NCI-H774 (cell line): ENCODE measurements at places on chromosomes 2 and 18.

- DNase-seq: no peak
Observed at GRCh38 chr2:21183306-21183705, 59.5 kb downstream of the TDRD15 start.

DNA sequence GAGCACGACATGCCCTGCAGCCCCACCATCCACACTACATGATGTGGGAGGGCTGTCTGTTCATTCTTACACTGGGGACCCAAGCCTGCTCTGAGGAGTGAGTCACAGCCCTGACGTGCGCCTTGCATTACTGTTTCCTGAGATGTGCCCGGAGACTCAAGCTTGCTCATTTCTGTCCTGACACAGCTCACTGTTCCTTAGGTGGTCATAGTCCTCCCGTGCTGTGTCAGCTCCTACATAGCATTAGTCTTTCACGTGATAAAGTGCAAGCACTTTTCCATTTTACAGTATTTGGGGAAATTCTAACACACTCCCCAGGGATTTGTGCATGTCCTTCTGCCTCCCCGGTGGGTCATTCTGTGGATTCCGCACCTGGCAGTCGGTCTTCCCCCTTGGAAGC lies 46.2 kb upstream of the TRIM43B start:
- no peak for DNase-seq

- DNase-seq: no peak
Observed at GRCh38 chr2:207873794-207874193, 104.1 kb upstream of the FZD5 start.

- no peak for DNase-seq
Observed at GRCh38 chr18:36350839-36351469, 53.4 kb downstream of the FHOD3 start.

- peak; percentile 4 for DNase-seq
Observed at GRCh38 chr2:36618381-36618780, 20.4 kb upstream of the FEZ2 start.

GRCh38 chr2:103809941-103810441 lies 1043.9 kb upstream of the POU3F3 start:
- no peak for DNase-seq

DNA sequence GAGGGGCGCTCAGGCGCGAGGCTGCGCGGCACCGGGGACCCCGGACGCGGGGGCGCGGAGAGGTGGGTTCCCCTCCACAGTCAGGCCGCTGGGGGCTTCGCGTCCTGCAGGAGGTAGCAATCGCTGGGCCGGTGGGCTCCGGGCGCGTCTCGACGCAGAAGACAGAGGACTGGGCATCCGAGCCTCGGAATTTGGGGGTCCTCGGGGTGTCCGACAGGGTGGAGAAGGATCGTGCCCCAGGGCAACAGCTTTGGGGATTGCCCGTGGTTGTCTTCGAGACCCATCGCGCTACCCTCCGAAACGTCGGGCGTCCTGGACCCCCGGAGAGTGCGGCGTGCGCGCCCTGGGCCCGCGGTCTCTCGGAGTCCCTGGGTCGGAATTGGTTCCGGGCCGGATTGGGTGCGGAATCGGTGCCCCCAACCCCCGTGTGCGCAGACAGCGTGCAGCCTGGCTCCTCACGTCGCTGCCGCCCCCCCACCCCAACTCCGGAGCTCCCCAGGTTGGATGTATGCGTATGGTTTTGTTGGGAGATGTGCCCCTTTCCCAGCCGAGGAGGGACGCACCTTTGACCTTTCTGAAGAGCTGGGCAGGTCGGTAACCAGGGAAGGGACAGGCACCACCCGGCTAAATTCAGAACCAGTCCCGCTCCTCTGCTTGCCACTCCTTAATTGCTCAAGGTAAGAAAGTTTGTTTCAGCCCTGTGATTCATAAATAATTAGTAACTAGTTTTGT lies 750 bp downstream of the NPAS2 start:
- no peak for DNase-seq

DNA sequence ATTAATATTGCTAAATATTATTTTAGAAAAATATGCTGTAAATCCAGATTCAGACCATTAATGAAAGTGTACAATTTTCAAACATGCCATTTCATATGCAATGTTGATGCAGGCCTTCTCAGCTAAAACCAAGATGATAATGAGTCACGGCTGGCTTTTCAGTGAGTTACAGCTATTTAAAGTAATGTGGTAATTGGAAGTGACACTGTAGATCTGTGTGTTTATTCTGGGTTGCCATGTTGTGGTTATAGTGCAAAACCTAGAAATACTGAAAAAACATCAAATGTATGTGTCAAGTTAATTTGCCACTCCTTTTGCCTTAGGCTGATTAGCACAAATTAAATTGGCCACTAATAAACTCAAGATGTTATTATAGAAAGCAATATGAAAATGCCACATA lies 506.6 kb downstream of the ERBB4 start:
- DNase-seq: no peak

DNA sequence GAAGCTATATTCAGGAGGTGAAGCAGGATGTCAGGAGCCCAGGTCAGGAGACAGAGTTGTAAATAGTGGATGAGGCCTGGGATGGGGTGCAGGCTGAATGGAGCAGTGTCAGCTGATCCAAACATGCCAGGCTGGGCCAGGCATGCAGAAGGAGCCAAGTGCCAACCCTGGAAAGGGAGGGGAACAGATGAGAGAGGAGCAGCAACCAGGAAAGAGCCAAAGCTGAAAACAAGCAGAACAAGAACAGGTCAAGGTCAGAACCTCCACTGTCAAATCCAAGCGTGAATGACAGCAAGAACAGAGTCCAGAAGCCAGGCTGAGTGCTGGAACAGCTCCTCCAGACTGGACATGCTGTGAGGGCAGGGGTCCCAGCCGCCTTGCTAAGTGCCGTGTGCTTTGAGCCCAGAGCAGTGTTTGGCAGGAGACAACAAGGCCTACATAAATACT lies 49.2 kb upstream of the PPP1CB start:
- no peak for DNase-seq

- no peak for DNase-seq
Observed at GRCh38 chr2:157957596-157957995, 81.5 kb upstream of the ACVR1 start.

DNA sequence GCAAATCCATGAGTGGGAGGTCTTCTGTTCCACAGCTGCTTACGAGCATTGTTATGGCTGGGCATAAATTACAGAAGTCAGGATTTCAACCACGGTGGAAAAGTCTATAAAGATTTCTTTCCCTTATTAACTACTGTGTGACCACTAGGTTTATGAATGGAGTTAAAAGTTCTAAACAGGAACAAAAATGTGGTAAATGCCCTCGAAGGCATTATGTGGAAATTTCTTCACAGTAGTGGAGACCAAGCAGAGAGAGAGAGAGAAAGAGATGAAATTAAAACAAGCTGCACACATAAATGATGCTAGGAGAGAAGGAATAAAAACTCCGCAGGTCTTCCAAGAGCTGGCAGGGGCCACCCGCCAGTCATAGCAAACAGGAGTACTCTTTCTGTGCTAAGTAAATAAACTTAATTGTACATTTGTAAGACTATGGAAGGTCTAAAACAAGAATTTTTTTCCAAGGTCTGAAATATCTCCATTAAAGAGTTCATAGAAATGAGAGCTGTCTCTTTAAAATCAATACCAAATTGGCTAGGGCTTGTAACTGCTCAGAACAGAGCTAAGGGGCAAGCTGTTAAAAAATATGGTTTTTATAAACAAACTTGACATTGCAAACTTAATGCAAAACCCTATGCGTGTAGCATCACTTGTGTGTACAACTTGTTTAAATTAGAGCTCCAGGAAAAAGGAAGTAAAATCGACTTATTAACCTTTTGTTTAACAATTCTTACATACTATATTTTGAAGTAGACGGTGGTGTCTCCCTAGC lies 438.2 kb downstream of the MEIS1 start:
- DNase-seq: no peak

DNA sequence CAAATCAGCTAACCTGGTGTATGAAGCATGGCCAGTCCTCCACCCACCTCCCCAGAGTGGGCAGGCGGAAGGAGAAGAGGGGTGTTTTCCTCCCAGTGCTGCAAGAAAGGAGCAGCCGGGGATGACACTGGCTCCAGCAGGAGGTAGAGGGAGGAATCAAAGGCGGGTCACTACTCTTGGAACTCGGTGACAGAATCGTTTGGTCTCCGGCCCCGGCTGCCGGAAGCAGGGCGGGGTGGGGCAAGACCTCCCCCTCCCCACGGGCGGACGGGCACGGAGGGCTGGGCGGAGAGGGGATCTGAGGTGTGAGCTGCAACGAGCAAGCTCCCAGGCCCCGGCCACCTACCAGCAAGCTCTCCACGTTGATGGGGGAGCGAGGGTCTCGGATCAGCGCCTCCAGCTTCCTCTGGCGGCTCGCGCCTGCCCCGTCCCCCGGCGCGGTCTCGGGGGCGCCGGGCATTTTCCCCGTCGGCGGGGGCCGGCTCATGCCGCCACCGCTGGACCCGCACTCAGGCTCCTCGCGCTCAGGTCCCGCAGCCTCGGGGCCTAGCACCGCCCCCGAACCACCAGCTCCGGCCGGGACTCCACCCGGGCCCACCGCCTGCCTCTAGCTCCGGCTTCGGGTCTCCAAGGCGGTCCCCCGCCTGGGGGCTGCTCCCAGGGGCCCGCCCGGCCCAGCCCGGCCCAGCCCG lies 640 bp downstream of the ROCK2 start:
- peak; percentile 13 for DNase-seq

DNA sequence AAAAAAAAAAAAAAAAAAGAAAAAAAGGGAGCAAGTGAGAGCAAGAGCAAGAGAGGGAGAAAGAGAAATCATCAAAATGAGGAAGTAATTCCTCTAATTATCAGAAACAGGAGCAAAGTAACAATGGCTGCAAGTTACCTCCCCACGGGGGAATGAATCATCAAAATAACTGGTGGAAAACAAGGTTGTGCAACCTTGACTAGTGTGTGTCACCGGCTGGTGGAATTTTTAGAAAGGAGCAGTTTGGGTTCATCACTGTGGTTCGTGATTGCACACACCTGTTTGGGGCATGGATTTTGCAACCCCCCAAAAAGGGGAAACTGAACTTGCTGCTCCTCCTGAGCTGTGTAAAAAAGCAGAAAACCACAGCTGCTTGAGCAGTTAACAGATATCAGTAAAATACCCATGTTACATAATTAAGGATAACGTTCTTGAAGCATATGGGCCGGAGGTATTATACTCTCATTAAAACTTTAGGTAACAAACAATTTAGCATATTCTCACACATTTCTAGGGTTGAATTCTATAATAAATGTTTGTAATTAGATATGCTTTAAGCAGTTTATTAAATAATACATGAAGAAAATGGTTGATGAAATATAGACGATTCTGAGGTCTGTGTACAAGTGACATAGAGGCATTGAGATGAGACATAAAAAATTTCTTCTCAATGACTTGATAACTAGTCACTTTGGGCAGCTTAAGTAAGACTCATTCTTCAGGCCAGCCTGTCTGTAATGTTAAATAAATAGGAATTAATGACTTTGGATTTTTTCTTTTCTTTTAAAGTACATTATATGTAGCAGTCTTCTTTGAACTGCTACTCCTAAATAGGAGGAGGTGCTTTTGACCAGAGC lies 184.2 kb upstream of the ZEB2 start:
- DNase-seq: no peak

DNA sequence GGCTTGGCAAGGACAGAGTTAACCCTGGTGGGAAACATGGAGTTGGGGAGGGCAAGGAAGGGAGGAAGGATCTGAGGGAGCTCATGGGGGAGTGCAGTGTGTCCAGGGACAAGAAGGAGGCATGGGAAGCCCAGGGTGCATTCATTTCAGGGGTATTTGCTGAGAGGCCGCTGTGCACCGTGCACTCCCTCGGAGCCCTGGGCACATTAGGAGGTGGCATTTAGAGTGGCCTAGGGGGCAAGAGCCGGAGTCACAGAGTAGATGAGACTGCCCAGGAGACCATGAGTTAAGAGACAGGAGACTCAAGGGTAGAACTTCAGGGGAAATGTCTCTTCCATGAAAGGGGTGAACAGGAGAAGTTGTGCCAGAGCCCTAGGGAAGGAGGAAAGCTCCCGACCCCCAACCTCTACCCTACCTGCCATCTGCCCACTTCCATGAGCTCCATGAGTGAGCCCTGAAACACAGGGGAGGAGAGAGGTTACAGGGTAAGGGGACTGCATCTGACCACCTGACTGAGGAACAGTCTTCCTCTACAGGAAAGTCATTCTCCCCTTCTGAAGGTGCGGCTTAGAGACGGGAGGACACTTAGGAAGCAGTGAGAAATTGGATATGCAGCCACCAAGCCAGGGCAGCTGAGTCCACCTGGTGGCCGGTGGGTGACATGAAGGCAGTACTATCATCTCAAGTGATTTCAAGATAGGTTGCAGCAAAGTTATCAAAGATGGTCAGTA lies 58.5 kb upstream of the COPS8 start:
- peak; percentile 64 for DNase-seq

- DNase-seq: no peak
Observed at GRCh38 chr2:235661167-235661937, 167.5 kb downstream of the AGAP1 start.

- DNase-seq: no peak
Observed at GRCh38 chr2:215140166-215140707, 1.8 kb upstream of the ABCA12 start.

- DNase-seq: no peak
Observed at GRCh38 chr2:198322275-198322674, 517.9 kb downstream of the PLCL1 start.

DNA sequence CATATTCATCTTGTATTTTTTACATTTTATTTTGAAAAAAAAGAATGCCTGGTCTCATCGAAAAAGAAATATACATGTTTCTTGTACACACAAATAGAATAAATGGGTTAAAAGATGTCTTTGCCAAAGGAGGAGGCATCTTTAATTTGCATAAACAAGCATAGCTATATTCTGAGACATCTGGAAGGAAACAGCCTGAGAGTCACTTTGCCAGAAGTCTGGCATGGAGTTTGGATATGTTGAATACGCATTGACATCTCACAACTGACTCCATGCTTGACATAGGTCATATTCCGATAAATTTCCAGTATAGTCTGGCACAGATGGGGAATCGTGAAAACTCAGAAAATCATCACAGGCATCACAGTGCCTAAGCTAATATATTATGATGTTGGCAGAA lies 1317.5 kb upstream of the CELF4 start:
- no peak for DNase-seq

GRCh38 chr2:1607236-1607920 lies 136.9 kb downstream of the PXDN start:
- DNase-seq: no peak

DNA sequence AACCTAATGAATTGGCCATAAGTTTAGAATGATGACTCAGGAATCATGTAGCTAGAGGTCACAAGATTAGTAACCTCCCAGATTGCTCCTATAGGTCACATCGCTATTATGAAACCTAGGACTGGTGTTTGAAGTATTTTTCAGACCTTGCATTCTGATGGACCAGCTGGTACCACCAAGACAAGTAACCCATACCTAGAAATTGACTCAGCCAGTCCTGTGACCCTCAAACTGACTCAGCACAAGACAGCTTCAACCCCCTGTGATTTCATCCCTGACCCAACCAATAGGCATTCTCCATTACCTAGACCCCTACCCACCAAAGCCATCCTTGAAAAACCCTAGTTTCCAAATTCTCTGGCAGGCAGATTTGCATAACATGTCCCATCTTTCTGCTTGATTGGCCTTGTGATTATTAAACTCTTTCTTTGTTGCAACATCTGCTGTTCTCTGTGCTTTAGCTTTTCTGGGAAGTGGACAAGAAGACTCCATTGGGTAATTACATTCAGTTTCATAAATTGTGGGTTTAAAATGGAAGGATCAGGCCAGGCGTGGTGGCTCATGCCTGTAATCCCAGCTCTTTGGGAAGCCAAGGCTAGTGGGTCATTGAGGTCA lies 254.9 kb downstream of the IRS1 start:
- no peak for DNase-seq
